ENCODE measurements at places on chromosomes 5 and 9.

GRCh38 chr9:4604678-4605095 lies 57.4 kb upstream of the PLPP6 start:
- DNase-seq: peak; percentile 67

GRCh38 chr9:106478727-106479126 lies 384.2 kb upstream of the ZNF462 start:
- no peak for DNase-seq

GRCh38 chr5:159519365-159519764 lies 189.1 kb upstream of the IL12B start:
- DNase-seq: no peak

DNA sequence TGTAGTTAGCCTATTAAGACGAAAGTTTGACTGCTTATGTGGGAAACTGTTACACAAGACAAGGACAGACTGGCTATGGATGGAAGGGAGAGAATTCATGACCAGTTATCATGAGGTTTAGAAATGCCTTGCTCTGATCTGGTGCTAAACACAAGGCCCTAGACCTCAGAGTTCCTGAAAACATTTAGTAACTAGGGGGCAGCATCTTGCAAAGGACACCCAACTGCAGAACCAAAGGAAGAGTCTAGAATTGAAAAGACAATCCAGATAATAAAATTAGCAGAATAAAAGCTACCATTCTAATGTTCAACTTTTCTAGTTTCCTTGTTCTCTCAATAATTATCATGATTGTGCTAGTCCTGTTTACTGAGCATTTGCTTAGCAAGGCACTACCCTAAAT lies 130.5 kb upstream of the GPR151 start:
- no peak for DNase-seq

- DNase-seq: no peak
Measured at GRCh38 chr9:92761686-92762085, 2.9 kb downstream of the BICD2 start.

- no peak for DNase-seq
Measured at GRCh38 chr9:22337261-22337660, 109.4 kb upstream of the DMRTA1 start.

DNA sequence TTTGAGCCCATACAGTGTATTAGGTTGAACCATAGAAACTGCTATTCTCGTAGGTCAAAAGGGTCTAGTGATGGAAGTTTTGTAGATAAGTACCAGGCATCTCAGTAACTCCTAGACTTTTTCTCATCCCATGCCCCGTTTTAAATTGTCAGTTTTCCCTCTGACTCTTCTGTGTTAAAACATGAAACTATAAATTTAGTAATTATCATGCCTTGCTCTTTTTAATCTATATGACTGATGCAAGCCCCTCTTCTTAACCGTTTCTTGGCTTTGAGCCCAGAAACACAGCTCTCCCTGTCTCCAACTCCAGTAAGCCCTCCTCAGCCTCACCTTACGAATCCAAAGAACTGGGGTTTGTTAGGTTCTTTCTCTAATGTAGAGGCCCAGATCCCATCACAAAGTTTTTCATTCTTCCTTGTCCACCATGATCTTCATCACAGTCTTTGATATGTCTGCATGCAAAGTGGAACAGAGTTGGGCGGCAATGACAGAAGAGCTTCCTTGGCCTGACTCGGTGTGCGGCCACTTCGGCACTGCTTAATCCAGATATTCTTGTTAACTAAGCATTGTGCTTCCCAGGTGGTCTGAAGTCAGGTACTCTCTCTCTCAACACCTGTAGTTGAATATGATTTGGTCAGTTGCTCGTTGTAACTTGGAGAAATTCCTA lies 21.1 kb downstream of the RGMB start:
- no peak for DNase-seq

DNA sequence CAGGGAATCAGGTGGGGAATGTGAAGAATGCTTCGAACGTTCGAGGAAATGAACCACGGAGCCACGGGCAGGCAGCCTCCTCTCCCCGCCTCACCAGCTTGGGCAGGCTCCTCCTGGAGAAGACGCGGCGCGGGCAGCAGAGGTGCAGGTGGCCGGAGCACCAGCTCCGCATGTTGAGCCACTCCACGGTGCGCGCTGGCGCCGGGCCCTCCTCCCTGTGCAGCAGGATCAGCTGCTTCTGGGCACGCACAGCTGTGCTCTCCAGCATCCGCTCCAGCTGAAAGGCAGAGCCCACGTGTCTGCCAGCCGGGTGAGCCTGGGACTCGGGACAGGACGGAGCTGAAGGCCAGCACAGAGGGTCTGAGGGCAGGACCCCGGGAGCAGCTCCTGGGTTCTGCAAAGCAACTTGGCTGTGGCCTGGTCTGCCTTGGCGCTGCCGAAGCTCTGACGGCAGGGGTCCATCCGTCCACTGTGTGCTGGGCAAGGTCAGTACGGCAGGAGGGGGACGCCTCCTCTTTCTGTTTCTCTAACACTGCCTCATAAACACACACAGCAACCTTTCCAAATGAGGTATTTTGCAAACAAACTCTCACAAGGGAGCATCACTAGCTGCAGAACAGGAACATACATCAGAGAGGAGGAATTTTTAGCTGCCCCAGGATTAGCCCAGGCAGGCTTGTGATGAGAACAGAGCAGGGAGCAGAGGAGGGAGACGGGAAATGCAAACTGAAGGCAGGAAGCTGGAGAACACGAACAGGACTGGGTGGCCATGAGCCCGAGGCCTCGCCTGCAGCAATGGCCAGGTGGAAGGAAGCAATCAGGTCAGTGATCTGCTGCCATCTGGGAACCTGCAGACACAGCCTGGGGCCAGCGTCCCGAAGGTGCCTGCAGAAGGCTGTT lies 20.1 kb upstream of the NSMF start:
- no peak for DNase-seq

- no peak for DNase-seq
Measured at GRCh38 chr5:19928562-19929421, 59.2 kb downstream of the CDH18 start.

GRCh38 chr5:134088994-134089560 lies 25.4 kb upstream of the TCF7 start:
- DNase-seq: no peak

DNA sequence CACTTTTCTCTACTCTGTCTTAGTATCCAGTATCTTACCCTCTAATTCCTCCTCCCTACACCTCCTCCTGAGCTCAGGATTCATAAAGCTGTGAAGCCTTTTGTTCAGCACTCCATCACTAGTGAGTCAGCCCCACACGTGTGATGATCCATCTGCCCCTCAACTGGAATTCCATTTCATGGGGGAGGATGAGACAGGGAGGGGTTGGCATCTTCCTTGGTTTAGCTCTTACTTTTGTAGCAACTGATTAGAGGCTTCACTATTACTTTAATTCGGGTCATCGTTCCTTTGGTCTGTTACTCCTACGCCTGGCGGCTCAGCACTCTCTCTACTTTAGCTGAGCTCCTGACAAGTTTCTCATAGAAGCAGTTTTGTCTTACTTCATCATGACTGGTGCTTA lies 11.8 kb downstream of the BTNL8 start:
- DNase-seq: no peak

DNA sequence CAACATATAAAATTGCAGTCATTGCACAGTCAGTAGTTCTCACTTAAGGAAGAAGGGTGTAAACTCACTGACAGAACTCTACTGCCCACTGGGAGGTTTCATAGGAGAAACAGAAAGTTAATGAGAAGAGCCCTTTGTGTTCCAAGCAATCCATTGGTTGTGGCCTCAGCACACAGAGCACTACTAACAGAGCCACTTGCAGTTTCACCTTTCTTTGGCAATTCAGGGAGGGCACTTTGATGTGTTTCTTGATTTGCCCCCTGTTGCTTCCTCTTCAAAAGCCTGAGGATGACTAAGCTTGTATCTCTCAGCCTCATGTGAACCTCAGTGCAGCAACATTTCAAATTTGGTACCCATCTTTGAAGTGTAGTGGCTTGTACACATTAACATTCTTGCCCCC lies 409.4 kb downstream of the DMRTA1 start:
- DNase-seq: no peak

- DNase-seq: peak; percentile 29
Measured at GRCh38 chr5:160009591-160009989, 651 bp downstream of the TTC1 start.

DNA sequence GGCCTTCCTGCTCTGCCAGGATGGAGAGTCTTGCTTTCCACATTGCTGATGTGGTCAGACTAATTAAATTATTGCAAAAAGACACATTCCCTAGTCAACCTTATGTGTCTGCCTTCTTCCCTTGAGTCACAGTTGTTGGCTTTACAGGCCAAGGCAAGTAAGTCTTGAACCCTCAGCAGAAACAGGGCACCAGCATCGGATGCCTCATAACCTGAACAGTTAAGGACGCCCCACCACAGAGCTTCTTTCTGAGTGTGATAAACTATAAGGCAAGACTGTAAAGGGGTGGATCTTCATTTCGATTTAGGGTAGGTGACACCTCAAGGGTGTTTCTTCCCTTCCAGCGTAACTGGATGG lies 670 bp upstream of the KIF2A start:
- DNase-seq: no peak

GRCh38 chr9:131237931-131238401 lies 38.3 kb downstream of the FAM78A start:
- peak; percentile 90 for DNase-seq

DNA sequence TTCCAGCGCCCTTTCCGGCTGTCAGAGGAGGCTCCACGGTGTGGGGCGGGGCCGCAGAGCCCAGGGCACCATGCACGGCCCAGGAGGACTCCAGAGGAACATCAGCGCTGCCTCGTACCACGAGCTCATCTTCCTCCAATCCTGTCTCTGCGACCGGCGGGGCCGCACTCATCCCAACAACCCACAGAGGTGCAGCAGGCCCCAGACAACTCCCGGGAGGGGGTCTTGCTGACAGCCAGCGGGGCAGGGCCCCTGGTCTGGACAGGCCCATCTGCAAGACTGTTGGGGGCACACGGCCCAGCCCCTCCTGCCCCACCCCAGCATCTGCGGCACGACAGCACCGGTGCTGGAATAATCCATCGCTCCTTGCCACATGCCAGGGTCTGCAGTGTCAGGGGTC lies 88.8 kb downstream of the OLFM1 start:
- DNase-seq: no peak

- DNase-seq: no peak
Measured at GRCh38 chr9:76433836-76434235, 25.1 kb upstream of the GCNT1 start.

- no peak for DNase-seq
Measured at GRCh38 chr5:36300927-36301540, 668 bp downstream of the RANBP3L start.

- DNase-seq: no peak
Measured at GRCh38 chr9:88799541-88800328, 191.5 kb upstream of the S1PR3 start.

- no peak for DNase-seq
Measured at GRCh38 chr9:108001237-108001636, 511.7 kb upstream of the KLF4 start.

DNA sequence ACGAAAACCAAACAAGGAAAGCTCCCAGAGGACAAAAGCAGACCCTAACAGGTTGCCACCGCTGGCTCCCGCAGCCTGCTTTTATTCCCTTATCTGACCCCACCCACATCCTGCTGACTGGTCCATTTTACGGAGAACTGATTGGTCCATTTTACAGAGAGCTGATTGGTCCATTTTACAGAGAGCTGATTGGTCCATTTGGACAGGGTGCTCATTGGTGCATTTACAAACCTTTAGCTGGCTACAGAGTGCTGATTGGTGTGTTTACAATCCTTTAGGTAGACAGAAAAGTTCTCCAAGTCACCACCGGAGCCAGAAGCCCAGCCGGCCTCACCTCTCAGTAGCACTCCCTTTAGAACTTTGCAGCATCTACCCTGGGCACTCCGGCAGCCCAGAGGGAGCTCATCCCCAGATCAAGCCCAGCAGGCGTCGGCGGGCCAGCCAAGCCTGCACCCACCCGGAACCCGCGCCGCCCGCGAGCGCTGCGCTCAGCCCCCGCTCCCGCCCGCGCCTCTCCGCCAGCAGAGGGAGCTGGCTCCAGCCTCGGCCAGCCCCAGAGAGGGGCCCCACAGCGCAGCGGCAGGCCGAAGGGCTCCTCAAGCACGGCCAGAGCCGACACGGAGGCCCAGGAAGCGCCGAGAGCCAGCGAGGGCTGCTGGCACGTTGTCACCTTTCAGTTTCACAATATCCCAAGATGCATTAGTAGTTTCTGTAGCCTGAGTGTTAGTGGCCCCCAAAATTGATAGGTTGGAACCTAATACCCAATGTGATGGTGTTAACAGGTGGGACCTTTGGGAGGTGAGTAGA lies 35.3 kb upstream of the CLPTM1L start:
- peak; percentile 49 for DNase-seq

DNA sequence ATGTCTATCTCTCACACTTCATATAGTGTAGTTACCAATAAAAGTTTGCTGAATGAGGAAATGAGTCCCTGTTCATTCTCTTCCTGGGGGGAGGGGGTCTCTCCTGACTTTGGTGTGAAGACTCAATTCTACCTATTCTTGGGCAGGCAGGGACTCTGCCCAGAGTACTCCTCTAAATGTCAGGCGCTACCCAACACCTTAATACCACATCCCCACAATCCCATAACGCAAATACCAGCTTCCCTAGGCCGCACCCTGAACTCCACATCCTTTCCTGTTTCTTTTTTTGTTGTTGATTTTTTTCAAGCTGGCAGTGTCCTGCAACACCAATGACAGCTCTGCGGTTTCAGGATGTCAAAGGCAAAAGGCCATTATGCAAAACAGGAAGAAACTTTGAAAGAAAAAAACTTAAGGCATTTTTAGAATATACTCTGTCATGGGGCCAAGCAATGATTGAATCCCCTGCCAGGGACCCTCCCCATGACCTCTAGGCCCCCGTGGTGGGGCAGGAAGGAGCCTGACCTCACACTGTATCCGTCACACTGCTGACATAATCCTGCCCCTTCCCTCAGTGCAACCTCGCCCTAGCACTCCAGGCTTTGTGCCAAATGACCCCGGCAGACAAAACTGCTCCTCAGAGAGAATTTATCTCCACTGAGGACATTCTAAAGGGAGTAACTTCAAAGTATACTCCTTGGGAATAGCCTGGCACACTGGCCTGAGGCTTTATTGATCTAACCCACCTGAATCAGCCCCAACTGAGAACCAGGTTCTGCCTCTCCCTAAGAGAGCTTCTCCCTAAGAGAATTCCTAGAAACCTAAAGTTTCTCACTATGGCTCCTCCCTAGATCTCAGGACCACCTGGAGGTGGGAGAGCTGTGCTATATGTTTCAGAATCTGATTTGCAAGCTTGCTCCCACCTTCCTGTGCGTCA lies 8.0 kb downstream of the B4GALT1 start:
- DNase-seq: peak; percentile 95

DNA sequence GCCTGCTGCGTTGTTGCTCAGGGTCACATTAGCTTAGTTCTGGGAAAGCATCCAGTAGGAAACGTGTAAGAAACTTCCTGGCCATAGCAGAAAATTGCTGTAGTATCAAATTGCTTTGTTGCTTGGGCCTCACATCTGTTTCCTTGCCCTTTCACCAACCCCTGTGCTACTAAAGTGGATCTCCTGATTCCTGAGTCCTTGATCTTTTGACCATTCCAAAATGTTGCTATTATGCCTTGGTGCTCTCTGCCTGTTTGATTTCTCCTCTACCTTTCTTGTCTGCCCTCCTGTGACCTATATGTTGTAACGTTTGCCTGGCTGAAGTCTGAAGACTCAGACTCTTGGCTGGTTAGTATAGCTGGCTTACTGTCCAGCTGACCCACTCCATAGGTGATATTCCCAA lies 350.5 kb downstream of the ADGRV1 start:
- no peak for DNase-seq

- peak; percentile 94 for DNase-seq
Measured at GRCh38 chr9:132372177-132373095, 17.6 kb upstream of the SETX start.

- DNase-seq: no peak
Measured at GRCh38 chr5:161027763-161028162, 175.8 kb upstream of the ATP10B start.

Measured in suppressor macrophage (primary cell).